ENCODE measurements at places on chromosomes 6 and 20.

DNA sequence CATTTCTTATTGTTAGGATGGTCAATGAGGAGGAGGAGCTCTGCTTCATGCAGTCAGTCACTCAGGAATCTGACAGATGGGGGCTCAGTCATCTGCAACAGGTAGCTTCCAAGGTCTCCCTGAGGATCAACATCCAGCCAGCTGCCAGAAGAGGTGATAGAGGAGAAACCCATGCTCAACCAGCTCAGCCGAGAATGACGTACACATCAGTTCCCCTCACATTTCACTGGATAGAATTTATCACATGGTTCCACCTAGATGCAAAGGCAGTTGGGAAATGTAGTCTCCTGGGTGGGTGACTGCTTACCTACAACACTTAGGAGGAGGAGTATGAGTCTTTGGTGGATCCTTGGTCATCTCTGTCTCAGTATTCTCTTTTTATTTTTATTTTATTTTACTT, 144.5 kb downstream of the CEBPB start:
- peak; percentile 72 for DNase-seq

GRCh38 chr6:45591890-45592289, 214.2 kb upstream of the SUPT3H start:
- DNase-seq, result no peak

GRCh38 chr6:142279350-142280180, 22.2 kb upstream of the ADGRG6 start:
- no peak for DNase-seq

GRCh38 chr6:145347216-145347615, 388.1 kb downstream of the EPM2A start:
- no peak for DNase-seq

DNA sequence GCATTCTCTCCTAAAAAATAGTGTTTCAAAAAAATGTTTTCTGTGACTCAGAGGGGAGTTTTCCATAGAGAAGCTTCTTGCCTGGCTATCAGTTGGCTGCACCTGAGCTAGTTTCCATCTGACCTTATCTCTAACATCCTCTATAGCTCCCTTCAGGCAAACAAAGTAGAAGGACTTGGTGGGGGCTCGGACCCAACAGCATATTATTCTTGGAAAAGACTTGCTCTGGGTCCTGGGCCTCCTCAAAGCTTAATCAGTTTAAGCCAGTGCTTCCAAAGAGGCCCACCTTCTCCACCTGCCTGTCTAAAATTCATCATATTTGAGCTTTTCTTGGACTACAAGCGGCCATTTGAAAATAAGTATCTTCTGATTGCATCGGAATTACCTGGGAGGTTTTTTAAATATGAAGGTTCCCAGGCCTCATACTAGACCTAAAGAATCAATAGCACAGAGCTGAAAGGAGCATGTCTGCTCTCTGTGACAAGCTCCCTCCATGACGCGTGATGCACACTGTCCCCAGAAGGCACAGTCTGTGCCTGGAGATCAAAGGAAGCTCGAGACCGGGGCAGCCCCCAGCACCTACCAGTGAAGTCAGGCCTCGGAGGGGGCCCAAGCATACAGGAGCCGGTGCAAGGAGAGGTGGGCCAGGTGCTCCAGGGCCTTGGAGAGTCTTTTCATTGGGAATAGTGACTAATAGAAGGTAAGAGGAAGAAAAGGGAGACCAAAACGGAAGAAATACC, 80.6 kb upstream of the HIVEP1 start:
- DNase-seq, result no peak

- DNase-seq, result no peak
These were observed 49.5 kb downstream of the GGTLC1 start for GRCh38 chr20:23939063-23939462.

- peak; percentile 2 for DNase-seq
These were observed 43.4 kb downstream of the OGFRL1 start for GRCh38 chr6:71332012-71332411.
